Stimulated activated CD4-positive, alpha-beta T cell treated with anti-CD3 and anti-CD28 coated beads, Interleukin-15, amount 100 ng/mL, for 24 hours (primary cell): ENCODE measurements at places on chromosomes 12 and 14.

DNA sequence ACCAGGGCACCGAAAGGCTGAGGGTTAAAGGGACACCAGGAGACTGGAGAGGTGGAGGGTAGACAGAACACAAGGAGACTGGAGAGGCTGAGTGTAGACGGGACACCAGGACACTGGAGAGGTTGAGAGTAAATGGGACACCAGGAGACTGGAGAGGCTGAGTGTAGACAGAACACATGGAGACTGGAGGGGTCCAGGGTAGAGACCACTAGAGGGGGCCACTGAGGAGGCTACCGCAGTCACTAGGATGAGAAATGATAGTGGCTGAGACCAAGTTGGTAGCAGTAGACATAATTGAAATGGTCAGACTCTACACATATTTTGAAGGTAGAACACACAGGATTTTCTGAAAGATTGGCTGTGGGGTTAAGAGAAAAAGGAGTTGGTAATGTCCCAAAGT is 68.2 kb downstream of the PAH start:
- DNase-seq: no peak

GRCh38 chr12:125142601-125143000 is 77.4 kb downstream of the AACS start:
- DNase-seq: no peak

- no peak for DNase-seq
Observed at GRCh38 chr12:10159280-10159679, 12.7 kb downstream of the OLR1 start.

- peak; percentile 40 for DNase-seq
Observed at GRCh38 chr12:13103391-13104033, at the start of gene GSG1. Gene GSG1, minus strand, starts transcription at chr12:13103667. Its CDS starts 155 bp downstream, at chr12:13103512.

DNA sequence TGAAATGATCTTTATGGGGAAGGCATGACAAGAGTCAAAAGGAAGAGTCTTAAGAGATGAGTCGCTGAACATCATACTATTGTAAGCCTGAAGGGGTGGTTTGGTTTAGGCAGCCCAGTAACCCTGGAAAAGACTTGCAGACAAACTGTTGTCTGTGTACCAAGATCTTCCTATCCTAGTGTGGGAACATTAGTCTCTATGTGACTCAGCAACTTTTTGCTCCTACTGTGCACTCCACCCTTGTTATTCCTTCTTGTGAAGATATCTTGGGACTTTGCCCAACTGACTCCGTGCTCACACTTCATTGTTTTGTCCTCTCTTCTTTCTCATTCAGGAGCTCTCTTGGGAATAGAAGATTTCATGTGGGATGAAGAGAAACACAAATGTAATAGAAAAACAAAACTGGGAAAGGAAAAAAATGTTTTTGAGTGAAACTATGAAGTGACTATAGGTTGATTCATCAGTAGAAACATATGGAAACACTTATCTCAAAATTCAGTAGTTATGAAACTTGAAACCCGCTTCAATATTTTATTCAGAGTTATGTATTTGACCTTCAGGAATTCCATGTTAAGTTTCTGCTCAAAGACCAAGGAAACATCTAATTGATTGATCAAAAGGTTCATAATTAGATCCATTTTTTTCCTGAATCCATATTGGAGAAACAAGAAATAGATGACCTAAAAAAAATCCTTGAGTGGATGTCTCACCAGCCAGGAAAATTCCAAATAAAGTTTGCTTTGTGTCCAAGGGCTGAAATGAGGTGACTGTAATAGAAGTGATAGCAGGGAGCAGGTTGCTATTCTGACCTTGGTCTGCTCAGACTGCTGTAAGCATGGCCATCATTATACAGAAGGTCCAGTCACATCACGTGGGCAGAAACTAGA is 67.2 kb downstream of the BTG1 start:
- peak; percentile 34 for DNase-seq

DNA sequence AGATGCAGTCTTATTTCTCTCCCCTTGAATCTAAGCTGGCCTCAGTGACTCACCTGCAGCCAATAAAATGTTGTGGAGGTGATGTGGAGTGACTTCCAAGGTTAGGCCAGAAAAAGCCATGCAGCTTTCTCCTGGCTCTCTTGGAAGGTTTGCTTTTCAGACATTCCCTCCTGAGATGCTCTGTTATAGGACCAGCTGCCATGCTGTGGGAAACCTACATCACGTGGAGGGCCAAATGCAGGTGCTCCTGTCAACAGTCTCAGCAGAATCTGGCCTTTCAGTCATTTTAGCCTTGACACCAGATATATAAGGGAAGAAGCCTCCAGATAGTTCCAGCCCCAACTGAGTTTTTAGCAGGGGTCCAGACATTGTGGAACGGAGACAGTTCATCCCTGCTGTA is 38.1 kb upstream of the DACT1 start:
- DNase-seq: no peak

- no peak for DNase-seq
Observed at GRCh38 chr12:119809023-119809422, 68.1 kb downstream of the CIT start.

DNA sequence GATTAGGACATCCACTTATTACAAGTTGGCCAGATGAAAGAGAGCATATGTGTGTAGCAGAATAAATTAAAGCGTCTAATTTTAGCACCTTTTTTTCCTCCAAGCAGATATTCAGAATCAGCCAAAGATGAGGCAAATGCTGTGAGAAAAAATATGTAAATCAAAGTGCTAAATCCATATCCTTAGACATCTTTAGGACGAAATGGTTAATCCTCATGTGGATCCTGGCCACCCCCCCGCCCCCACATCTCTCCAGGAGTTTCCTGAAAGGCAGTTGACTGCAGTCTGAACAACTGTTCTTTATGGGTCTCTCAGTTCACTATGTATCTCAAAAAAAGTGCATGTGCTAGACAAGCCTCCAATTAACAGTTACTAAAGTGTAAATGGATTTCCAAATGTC is 1768.1 kb upstream of the SEL1L start:
- DNase-seq: no peak

DNA sequence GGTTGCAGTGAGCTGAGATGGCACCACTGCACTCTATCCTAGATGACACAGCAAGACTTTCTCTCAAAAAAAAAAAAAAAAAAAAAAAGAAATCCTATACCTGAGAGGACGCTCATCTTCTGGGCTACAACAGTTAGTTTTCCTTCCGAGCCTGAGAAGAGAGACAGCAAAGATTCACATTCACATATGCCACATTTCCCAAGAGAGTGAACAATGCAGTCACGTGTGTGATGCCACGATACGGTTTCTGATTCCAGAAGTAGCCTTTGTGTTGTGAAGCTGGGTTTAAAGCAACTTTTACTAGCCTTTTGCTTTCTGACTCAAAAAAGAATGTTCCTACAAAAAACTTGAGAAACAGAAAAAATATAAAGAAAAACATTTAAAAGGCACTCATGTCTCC is 19.5 kb downstream of the GCN1 start:
- DNase-seq: no peak

DNA sequence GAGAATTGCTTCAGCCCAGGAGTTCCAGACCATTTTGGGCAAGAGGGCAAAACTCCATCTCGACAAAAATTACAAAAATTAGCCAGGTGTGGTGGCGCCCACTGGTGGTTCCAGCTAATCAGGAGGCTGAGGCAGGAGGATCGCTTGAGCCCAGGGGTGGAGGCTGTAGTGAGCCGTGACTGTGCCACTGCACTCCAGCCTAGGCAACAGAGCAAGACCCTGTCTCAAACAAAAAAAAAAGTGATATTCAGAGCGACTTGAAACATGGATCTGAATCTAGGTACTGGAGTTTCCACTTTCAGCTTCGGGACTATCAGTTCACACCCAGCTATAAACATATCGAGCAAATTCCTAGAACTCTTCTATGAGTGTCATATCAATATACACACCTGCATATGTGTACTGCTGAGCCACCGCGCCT is 16.3 kb upstream of the RNF34 start:
- DNase-seq: no peak

DNA sequence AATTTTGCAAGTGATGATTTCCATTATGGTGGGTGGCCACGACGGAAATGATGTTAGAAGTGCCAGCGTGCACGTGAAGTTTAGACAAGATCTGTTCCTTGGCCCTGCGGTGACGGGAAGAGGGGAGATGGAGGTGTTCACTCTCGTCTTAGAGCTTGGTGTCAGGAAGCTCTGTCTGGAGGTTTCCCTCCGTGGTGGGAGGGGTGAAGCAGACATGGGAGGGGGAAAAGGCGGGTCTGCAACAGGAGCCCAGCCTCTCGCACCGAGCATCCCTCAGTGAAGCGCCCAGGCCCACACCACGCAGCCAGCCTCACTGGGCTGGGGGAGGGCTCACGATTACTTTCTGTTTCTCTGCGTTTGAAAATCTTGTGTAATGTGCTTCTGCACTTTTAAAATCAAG is 26.3 kb downstream of the EML1 start:
- DNase-seq: peak; percentile 47

DNA sequence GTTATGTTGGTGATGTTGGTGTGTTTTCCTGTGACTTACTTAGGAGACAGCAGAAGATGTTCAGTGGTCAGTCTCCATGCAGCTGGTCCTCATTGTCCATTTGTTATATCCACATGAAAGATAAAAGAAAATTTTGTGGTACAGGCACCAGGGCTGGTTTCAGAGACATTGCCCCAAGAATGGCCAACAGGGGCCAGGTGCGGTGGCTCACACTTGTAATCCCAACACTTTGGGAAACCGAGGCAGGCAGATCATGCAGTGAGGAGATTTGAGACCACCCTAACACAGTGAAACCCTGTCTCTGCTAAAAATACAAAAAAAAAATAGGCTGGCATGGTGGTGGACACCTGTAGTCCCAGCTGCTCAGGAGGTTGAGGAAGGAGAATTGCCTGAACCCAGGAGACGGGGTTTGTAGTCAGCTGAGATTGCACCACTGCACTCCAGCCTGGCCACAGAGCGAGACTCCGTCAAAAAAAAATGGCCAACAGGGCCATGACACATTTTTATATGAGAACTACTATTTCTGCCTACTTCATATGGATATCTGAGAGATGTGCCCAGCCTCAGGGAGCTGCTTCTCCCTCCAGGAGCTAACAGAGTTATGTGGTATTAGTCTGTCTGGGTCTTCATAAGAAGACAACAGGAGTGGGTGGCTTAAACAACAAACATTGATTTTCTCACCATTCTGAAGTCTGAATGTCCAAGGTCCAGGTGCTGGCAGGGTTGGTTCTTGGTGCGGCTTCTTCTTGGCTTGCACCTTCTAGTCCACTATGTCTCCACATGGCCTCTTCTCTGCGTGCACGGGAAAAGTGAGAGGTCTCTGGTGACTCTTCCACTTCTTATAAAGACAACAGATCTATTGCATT is 821.7 kb downstream of the TMEM121 start:
- no peak for DNase-seq

GRCh38 chr14:32984241-32984930 is 45.7 kb downstream of the NPAS3 start:
- DNase-seq: no peak

DNA sequence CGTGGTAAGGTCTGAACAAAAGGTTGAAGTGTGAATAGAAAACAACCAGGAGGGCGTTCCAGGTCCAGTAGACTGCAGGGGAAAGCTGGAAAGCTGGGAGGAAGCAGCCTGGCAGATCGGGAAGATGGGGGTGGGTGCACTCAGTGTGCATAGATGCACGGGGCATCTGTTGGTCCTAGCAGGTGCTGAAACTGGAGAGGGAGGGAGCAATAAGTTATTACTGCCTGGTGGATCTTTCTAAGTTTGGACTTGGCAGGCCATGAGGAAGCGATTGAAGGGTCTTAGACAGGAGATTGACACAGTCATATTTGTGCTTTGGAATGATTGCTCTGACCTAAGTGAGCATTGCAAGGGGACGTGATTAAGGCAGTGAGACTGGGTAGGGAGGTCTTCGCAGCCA is 194.4 kb downstream of the EFCAB11 start:
- DNase-seq: no peak

- peak; percentile 38 for DNase-seq
Observed at GRCh38 chr12:92065018-92065499, 80.6 kb downstream of the BTG1 start.

GRCh38 chr14:75141967-75142366 is 15.1 kb upstream of the NEK9 start:
- no peak for DNase-seq

- DNase-seq: peak; percentile 45
Observed at GRCh38 chr12:92034858-92035401, 110.7 kb downstream of the BTG1 start.

GRCh38 chr14:24694680-24695079 is 60.7 kb upstream of the GZMB start:
- no peak for DNase-seq

- DNase-seq: no peak
Observed at GRCh38 chr12:76627346-76628135, 68.0 kb upstream of the OSBPL8 start.

GRCh38 chr12:95848575-95849388 is 10.0 kb upstream of the SNRPF start:
- DNase-seq: no peak

GRCh38 chr12:52352951-52353350 is 14.3 kb downstream of the KRT85 start:
- no peak for DNase-seq

GRCh38 chr12:27554421-27555186 is 30.6 kb downstream of the PPFIBP1 start:
- DNase-seq: no peak

DNA sequence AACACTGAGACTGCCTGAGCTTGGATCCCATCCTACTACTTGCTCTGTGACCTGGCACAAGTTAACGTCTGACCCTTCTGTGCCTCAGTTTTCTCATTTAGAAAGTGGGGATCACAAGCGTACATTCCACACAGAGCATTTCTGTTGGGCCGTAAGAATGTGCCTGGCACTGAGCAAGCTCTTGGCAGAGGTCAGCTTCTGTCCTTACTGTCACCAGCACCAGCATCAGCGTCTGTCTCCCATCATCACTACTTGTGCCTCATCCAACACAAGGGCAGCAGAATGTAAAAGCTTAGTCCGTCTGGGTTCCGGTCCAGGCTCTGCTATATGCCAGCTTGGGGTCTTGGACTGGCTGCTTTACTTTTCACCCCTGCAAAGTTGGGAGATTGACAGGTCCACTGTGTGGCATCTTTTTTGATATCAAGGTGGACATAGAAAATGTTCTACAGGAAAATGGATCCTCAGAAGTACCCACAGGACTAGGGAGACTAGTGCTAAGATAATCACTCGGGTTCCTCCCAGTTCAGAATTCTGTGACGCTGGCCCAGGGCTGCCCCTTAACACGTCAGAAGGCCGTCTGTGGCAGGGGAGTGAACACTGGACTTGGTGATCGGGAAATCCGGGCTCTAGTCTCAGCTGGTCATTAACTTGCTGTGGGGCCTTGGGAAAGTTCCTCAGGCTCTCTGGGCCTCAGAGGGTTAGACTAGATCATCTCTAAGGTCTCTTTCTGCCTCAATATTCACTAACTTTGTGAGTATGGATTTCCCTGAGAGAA is 65.9 kb downstream of the CACNA1C start:
- DNase-seq: no peak

- no peak for DNase-seq
Observed at GRCh38 chr14:69356903-69357543, 41.1 kb downstream of the ERH start.

DNA sequence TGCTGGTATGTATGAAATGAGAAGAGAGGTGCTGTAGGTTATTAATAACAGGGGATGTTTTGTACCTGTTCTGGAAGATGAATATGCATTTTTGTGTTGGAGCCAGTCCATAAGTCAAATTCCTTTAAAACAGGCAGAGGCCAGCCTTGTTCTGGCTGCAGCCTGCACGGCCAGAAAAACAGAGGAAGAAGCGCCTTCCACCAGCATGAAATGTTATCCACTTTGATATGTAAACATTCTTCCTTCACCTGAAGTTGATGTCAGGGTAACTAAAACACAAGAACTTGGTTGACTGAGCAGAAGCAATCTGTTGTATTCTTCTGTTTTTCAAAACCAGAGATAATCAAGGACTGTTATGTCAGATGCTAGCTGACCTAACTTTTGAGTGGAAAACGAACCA is 237.9 kb upstream of the PLEKHG7 start:
- DNase-seq: no peak

GRCh38 chr14:23009483-23009938 is 432 bp downstream of the C14orf93 start:
- DNase-seq: no peak
